Osteocyte (in vitro differentiated cells): ENCODE measurements at places on chromosomes 1 and 21. TPM values are rescaled to one million over a fixed set of nuclear protein-coding genes. Genes with fewer than 3 reads are reported as not detected.

- H3K4me3 ChIP-seq = no peak overlapping the region
- peak overlapping the region; percentile 94 for H3K27ac ChIP-seq
- H3K4me1 ChIP-seq = peaks cover 61% of the 10 kb centered on the region
- H3K27me3 ChIP-seq = no peaks in the 10 kb centered on the region
These were observed 139.2 kb downstream of the CLIC6 start for GRCh38 chr21:34807881-34808568.

DNA sequence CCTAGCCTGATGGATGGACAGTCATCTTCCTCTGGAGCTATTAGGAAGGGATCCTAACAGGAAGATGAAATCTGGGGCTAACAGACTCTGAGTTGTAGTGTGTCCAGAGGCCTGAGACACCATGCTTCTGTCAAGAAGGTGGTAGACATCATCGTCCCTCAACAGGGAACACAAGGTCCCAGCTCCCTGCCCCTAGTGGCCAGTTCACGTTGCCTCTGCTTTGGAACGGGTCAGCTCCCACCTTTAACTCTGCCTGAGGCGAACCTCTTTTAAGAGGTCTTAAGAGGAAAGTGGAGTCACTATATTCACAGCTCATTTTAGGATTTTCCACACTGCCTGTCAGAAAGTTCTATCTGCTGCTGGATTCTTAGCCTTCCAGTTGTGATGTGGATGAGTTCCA, 28.3 kb downstream of the LRRC71 start:
- DNase-seq = no peak
- no peak overlapping the region for H3K27ac ChIP-seq
- peaks cover 60% of the 10 kb centered on the region for H3K36me3 ChIP-seq
- no peak overlapping the region for H3K4me3 ChIP-seq
- no peaks in the 10 kb centered on the region for H3K4me1 ChIP-seq

GRCh38 chr1:95578462-95578861, 344.5 kb downstream of the RWDD3 start:
- DNase-seq = no peak
- H3K36me3 ChIP-seq = no peaks in the 10 kb centered on the region
- no peaks in the 10 kb centered on the region for H3K27me3 ChIP-seq
- no peak overlapping the region for H3K4me3 ChIP-seq
- H3K27ac ChIP-seq = no peak overlapping the region

DNA sequence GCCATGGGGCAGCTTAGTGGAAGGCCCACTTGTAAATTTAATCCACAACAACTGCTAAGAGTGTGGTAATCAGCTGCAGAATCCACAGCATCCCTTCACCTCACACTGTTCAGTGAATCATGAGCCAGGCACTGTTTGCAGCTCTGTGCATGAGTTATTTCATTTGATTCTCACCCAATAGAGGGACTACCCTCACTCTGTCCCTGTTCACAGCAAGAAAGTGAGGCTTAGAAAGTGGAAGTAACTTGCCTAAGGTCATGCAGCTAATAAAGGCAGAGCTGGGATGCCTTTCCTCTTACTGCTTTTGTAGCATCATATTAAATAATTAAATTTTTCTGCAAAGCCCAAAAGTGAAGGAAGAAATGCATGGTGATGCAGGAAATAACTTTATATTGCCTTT, 346.5 kb upstream of the PLD5 start:
- H3K27me3 ChIP-seq = no peaks in the 10 kb centered on the region
- H3K4me3 ChIP-seq = no peak overlapping the region
- no peaks in the 10 kb centered on the region for H3K36me3 ChIP-seq
- H3K27ac ChIP-seq = no peak overlapping the region

GRCh38 chr1:46065405-46065804, 67.0 kb downstream of the PIK3R3 start:
- H3K36me3 ChIP-seq = peaks cover 25% of the 10 kb centered on the region
- H3K27ac ChIP-seq = peak overlapping the region; percentile 32
- peaks cover 11% of the 10 kb centered on the region for H3K4me1 ChIP-seq
- no peak for DNase-seq

GRCh38 chr1:177817937-177818875, 151.7 kb downstream of the SEC16B start:
- H3K36me3 ChIP-seq = no peaks in the 10 kb centered on the region
- no peak for DNase-seq
- H3K27ac ChIP-seq = no peak overlapping the region
- H3K27me3 ChIP-seq = no peaks in the 10 kb centered on the region

DNA sequence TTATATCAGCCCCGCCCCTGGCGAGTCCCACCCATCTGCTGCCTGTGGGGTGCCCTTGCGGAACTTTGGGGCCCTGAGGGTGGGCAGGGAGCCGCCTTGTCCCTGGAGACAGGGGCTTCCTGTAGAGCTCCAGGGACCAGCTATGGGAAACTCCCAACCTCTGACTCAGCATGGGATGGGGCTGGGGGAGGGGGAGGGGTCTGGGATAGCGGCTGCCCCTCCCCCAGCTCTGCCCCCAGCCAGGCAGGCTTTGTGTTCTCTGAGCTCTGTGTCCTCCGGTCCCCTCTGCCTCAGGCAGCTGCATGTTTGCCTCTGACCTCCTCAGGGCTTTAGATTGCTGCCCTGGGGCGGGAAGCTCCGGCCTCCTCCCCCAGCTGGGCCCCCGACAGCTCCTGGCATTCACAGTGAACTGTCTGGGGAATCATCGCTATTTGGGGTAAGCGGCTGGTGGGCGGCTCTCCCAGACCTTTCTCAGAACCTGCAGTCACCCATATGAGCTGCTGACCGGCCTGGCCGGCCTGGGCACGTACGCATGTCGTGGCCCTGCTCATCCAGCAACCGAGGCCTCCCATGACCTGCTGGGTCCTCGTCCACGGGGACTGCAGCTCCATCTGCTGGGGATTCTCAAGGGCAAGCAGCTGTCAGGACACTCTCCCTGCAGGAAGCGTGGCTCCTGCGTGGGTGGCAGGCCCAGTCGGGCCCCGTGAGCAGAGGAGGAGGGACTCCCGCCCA, 17.1 kb downstream of the ARHGEF16 start:
- peaks cover 39% of the 10 kb centered on the region for H3K4me1 ChIP-seq
- peak overlapping the region; percentile 72 for H3K27ac ChIP-seq
- no peak overlapping the region for H3K4me3 ChIP-seq
- DNase-seq = no peak
- H3K36me3 ChIP-seq = no peaks in the 10 kb centered on the region

- peaks cover 49% of the 10 kb centered on the region for H3K4me1 ChIP-seq
- H3K27ac ChIP-seq = peak overlapping the region; percentile 71
- peaks cover 19% of the 10 kb centered on the region for H3K36me3 ChIP-seq
- no peaks in the 10 kb centered on the region for H3K27me3 ChIP-seq
- H3K4me3 ChIP-seq = no peak overlapping the region
These were observed 91.2 kb downstream of the SLC45A1 start for GRCh38 chr1:8409106-8409505.

KIF21B gene
- 0.63 and 0.97 TPM in 2 replicates for total RNA-seq

OBSCN gene
- total RNA-seq = 15.2 and 16.1 TPM in 2 replicates

ROR1 gene
- 20.6 and 21.8 TPM in 2 replicates for total RNA-seq

ELOVL1 gene
- total RNA-seq = 61.9 and 62.5 TPM in 2 replicates

PRAMEF25 gene
- total RNA-seq = not detected in 2 replicates
